ENCODE measurements at places on chromosomes 5 and 9.

GRCh38 chr9:90847971-90848370, 46.4 kb downstream of the SYK start:
- DNase-seq = no peak

GRCh38 chr5:7728076-7728475, 122.9 kb downstream of the CFAP90 start:
- DNase-seq = no peak

GRCh38 chr9:130042885-130043653, at the start of gene FNBP1:
TSS of gene FNBP1 (minus strand) at chr9:130043189. CDS start at chr9:130042975, 214 bp downstream.
- no peak for DNase-seq

DNA sequence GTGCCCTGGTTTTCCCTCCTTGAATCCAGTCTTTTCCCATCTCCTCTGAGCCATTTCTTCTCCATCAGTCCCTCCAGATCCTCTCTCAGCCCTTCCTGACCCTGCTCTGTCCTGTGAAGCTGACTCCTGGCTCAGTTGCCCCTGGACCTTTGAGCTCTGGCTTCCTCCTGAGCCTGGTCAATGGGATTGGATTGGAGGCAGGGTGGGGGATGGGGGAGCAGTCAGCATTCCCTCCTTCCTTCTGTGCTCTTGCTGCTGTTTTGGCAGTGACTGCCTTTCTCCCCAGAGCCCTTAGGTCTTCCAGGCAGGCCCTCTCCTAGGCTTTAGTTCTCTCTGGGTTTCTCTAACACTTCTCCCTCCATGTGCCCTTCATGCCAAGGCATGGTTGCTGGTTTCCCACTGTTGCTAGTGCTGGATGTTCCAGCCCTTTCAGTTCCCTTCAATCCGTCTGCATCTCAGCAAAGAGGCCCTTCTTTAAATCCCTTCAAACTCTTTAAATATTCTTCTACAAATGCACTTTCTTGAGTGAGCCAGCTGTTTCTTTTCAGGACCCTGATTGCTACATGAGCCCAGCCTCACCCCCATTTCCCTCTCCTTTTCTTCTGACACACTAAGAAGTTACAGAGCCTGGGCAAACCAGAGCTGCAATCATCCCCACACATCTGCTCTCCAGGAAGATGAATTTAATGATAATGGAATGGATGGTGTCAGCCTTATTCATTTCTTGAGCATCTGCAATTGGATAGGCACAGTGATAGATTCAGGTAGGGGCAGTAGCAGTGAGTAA, 2.2 kb downstream of the TNFSF15 start:
- no peak for DNase-seq

GRCh38 chr9:107020040-107020530, 157.1 kb downstream of the ZNF462 start:
- DNase-seq = peak; percentile 73

GRCh38 chr9:119802133-119802532, 432.9 kb upstream of the BRINP1 start:
- DNase-seq = no peak

DNA sequence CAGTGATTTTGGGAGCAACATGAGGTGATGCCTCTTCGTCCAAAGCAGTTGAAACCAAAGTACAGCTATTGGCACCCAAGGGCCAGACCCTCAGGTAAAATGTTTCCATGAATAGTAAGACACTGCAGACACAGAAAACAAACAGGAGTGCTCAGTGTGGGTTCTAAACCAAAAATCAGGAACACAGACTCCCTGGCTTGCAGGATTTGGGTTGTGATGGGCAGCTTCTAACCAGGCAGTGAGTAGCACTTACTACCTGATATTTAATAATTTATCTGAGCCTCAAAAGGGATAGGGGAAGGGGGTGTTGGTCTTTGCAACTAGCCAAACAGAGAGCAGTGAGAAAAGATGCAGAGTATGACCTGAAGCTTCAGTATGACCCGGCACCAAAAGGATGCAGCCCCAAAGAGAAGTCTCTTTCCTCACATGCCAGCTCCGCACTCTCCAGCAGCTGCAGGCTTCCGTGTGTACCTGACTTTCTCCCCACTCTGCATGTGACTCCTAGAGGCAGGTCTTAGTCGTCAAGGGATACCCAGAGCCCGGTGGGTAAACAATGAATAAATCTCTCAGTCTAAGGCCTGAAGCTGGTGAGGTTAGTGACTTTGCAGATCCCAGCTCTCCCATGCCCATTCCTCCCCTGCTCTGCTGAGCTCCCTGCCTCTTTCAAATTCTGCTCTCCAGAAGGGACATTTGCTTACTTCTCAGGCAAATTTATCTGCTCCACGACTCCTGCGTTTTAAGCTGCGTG, 105.4 kb upstream of the SPOCK1 start:
- DNase-seq = no peak

- no peak for DNase-seq
Measured at GRCh38 chr9:3887221-3887653, 361.4 kb upstream of the RFX3 start.

- DNase-seq = no peak
Measured at GRCh38 chr5:91076138-91076537, 307.0 kb downstream of the ARRDC3 start.

GRCh38 chr9:131391020-131391419, 2.9 kb upstream of the PRRC2B start:
- DNase-seq = no peak

- no peak for DNase-seq
Measured at GRCh38 chr5:57681942-57682341, 199.3 kb upstream of the ACTBL2 start.

DNA sequence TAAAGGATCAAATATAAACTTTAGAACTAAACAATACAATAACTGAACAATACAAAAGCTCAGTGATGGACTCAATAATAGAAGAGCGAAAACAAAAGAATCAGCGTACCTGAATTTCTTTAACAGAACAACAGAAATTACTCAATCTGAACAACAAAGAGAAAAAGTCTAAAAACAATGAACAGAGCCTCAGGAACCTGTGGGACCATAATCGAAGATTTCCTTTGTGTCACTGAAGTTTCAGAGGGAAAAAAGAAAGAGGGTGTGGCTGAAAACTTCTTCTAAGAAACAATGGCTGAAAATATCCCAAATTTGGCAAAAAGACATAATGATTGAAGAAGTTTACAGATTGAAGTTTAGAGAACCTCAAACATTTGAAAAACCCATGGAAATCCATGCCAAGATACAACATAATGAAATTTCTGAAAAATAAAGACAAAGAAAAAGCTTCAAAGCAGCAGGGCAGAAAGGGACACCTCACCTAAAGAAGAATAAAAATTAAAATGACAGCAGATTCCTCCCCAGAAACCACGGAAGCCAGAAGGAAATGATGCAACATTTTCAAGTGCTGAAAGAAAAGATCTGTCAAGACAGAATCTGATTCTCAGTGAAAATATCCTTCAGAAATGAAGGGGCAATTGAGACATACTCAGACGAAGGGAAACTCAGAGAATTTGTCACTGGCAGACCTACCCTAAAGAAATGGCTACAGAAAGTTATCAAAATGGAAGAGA, 288.8 kb downstream of the ARL15 start:
- DNase-seq = no peak
